ENCODE measurements at places on chromosomes 4 and X.

DNA sequence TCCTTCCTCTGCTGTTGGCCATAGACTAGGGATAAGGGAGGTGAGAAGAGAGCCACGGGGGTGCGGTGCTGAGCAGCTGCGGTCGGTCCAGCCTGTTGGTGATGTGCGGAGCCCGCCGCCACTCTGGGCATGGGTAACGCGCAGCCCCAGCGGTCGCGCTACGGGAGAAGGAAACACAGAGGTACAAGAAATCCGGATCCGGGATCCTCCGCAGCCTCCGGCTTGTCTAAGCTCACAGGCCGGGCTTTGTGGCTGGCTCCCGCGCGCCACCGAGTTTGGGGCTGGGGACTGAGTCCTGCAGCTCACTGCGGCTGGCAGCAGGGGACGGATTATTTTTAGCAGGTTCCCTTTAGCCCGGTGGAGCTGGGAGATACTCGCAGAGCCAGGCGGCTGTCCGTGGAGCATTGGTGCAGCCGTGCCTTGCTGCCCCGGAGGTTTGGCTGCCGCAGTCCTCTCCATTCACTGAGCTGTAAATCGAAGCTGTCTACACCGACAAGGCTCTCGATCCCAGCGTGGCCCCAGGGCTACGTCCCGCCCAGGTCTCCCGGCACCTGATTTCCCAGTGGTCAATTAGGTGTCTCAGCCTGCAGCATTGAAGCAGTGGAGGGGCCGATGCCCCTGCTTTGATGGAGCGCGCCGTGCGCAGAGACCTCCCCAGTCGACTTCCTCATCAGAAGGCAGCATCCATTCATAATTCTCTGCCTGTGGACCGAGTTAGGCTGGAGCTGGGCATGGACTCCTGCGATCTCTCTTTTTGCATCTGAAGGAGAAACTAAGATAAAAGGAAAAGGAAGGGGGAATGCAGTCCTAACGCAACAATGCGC is 81.9 kb upstream of the SCML1 start:
- DNase-seq = no peak

GRCh38 chr4:8830611-8831200 is 40.9 kb downstream of the HMX1 start:
- no peak for DNase-seq

GRCh38 chr4:19213388-19213787 is 1038.3 kb upstream of the SLIT2 start:
- DNase-seq = no peak

GRCh38 chr4:185638093-185638492 is 102.8 kb upstream of the PDLIM3 start:
- no peak for DNase-seq

GRCh38 chr4:118354913-118355312 is 2.1 kb upstream of the PRSS12 start:
- DNase-seq = no peak

DNA sequence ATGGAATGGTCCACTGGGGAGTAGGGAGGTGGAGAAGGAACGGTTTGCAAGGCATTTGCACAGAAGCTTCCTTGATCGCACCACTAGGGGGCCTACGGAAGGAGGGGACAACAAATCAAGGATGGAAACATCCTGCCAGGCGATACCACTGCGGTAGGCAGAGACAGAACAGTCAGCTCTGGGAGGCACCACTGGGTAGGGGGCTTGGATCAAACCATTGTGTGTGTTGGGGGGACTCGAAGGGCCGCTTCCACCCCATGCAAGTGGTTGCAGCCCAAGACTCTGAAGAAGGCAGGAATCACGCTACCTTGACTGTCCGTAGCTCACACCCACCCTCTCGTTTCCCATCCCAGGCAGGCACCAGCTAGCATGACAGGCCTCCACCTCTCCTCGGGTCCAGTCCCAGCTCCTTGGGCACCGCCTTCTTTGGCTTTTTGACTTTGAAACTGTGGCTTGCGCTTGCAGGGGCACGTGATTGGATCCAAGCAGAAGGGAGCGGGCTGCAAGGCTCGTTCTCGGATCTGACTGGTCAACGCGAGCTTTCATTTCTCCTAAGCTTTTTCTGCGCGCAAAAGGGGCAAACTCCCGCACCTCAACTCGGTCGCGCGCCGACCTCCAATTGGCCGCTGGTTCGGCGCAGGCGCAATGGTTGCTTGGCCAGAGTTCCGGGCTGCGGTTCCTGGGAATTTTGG is 28.4 kb downstream of the GAGE1 start:
- DNase-seq = no peak

GRCh38 chrX:123184866-123185276 is 793 bp downstream of the GRIA3 start:
- DNase-seq = no peak

DNA sequence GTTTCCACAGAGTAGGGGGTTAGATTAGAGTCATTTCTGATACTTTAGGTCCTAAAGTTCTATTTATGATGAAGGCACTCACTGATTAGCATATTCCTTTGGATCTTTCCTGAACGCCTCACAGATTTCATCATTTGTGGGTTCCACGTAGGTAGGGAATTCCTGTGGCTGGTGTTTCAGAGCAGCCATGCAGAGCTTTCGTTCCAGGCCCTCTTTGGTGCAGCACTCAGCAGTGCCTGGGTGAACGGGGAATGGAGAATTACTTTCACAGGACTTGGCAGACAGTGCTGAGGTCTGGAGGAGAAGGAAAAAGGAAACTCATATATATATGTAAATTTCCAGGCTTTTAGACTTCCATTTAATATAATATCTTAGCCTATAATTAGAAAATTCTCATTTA is 18.5 kb downstream of the GC start:
- DNase-seq = no peak

GRCh38 chr4:26819478-26820095 is 41.1 kb upstream of the STIM2 start:
- no peak for DNase-seq

DNA sequence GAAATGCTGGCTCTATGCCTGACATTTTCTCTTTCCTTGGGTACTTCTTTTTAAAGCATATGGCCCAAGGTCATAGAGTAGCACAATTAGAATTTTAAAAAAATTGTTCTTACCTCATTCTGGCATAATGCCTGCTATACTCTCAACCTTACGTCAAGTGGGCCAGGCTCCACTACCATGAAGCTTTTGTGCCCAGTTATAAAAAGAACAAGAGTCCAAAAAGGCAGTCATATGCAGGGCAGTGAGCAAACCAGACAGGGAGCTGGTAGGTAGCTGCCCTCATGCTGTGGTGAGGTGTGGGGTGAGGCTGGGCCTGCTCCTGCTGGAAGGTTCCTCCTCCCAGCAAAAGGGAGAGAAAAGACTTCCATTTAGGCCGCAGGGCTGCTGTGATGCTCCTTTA is 64.4 kb upstream of the UCP1 start:
- DNase-seq = no peak

- no peak for DNase-seq
Observed at GRCh38 chr4:117868201-117868600, 166.1 kb upstream of the NDST3 start.

DNA sequence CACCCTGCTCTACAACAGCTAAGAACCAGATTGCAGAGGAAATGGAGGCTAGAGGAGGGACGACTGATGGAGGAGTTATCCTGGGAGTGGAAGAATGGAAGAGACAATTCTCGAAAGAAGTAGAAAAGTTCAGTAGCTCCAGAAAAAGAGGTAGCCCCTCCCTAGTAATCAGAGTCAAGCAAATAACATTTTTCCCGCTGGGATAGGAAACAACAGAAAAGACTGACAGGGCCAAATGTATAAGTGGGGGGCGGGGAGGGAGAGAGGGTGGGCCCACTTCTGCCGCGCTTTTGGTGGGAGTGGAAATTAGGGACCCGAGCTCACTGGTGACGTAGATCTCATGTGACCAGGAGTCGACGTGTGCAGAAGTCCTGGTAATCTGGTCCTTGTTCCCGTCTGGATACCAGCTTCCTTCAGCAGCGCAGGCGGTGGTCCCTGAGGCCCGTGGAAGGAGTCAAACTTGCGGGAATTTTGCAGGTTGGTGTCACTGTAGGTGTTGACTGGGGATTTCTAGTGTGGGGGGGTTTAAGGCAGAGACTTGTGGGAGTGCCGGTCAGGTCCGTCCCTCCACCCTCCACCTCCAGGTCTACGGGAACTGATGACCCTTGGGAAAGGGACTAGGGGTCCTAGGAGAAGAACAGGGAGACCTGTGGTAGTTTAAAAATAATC is at the start of gene TCEAL9:
Gene TCEAL9 (plus strand): TSS at position 377 of the 669 bp plus-strand sequence. CDS start 1,179 bp downstream, outside the sequence.
- peak; percentile 65 for DNase-seq

DNA sequence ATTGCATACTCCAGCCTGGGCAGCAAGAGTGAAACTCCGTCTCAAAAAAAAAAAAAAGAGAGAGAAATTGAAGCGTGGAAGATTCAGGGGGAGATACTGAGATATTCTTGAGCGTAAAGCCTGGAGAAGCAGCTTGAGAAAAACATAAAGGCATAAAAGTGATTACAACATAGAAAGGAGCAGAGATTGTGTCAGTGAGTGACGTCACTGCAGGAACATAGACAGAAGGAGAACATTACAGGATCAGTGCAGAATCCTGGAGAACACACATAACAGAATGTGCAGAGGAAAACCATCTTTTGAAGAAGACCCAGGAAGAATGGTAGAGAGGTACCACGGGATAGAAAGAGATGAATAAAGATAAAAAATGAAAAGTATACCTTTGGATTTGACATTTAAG is 147.0 kb downstream of the APBB2 start:
- no peak for DNase-seq

DNA sequence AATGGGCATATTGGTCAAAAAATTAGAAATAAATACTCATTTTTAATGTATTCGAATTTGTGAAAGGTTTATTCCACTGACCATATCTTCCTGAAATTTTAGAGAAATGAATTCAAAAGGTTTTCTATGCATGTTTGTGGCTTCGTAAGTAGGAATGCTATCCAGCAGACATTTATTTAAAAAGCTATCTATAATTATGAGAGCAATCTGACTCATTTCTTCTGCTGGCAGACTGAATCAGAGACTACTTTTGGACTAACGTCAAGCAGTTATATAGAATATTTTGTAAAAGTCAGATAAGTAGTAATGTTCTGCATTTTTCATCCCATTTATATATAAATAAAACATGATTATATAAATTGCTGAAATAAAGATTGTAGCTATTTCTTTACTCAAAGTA is 125.0 kb downstream of the SPCS3 start:
- DNase-seq = no peak

DNA sequence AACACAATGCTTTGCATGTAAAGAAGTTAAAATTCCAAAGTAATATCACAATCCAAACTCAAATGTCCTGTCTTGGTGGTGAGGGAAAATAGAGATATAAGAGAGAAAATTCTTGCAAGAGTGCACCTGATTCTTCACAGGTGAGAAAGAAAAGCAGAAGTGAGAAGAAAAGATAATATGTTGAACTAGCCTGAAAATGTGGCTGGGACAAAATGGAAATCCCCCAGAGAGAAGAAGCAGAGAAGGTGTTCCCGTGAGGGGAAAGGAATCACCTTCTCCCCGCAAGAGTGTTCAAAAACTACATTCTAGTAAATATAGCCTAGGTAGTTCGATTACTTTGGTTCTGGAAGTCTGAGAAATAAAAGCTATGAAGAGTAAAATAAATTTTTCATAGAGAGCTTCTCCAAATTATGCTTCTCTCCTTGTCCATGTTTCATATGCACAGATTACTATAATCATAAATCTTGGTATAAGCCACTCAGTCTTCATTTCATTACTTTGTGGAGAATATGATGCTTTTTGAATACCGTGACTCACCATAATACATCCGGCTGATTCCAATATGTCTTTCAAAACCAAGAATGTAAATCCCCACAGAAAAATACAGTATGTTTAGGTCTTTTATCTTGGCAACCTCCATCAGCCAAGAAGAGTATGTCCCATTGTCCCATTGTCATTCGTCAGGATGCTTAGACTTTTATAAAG is 63.1 kb downstream of the COX18 start:
- no peak for DNase-seq

- no peak for DNase-seq
Observed at GRCh38 chrX:108261549-108262203, 170.1 kb downstream of the ATG4A start.

DNA sequence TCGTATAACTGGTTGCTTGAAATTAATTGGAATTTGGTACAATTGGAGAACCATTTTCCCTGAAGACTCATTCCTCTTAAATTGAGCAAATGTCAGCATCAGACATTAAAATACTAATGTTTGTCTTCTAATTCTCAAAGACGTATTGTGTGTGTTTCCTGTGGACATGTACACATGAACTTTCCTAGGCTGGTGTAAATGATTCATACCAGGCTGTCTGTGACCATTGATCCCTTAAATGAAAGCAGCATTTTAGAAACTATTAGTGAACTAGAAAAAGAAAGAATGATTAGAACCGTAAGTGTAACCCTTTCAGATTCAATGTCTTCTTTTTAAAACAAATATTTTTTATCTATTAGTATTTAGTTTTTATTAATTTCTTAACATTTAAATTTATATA is 332.9 kb downstream of the PPP3CA start:
- DNase-seq = no peak

GRCh38 chrX:134669378-134670098 is 11.3 kb upstream of the PLAC1 start:
- DNase-seq = no peak

- peak; percentile 40 for DNase-seq
Observed at GRCh38 chr4:120801137-120801758, 121.3 kb downstream of the PRDM5 start.

DNA sequence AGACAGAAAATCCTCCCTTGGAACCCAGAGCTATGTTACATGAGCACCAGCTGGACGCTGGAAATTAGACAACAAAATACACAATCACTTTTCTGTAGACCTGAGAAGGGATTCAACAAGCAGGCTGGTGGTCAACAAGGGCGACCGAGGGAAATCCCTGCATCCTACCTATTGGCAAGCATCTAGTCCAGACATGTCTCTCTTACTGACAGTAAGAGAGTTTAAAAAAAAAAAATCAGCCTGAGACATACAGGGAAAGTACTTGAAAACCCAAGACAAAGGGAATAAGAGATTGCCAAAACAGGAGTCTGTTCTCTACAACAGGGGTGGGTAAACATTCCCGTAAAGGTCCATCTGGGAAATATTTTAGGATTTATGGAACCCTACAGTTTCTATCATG is 108.0 kb downstream of the KDR start:
- DNase-seq = no peak

DNA sequence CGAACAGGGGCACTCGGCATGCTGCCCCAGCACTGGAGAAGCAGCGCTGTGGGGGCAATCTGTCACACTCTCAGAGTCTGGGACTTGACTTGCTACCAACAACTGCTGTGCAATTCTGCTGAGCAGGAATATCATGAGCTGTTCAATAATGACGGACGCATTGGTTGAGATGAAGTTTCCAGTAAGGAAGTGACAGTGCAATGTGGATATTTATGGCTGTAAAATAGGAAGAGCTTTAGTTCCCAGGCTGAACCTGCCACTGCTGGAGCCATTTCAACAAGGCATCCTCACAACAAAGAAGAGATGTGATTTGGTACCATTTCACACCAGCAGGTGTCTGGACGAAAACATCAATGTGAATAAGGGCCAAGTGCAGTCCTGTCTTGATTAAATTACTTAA is 24.2 kb downstream of the CHST7 start:
- no peak for DNase-seq

GRCh38 chr4:56226579-56226978 is 160.7 kb downstream of the AASDH start:
- no peak for DNase-seq

DNA sequence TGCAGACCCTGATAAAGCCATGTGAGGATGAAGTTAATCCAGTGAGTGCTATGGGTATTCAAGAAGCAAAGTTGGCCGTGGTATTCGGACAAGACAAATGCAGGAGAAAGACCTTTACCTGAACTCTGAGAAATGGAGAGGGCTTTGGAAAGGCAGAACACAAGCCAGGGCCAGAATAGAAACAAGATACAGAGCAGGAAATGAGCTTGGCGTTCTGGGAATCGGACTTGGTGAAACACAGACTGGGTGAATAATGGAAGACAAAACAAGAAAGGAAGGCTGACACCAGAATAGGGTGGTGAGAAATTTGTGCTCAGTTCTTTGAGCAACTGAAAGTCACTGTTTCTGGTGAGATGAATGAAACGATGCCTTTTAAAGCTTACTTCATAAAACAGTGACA is 83.3 kb downstream of the VEGFC start:
- DNase-seq = no peak

Measured in pons (tissue), 1 donor.